ENCODE measurements at places on chromosomes 11 and 22. TPM values are rescaled to one million over a fixed set of nuclear protein-coding genes. Genes with fewer than 3 reads are reported as not detected.

MOB2 gene
- 15.1 TPM for total RNA-seq

SLC25A1 gene
- total RNA-seq, result 24.9 TPM

RAB30 gene
- total RNA-seq, result 41.2 TPM

POU2AF1 gene
- total RNA-seq, result not detected

MMP13 gene
- total RNA-seq, result not detected

MS4A3 gene
- total RNA-seq, result 0.41 TPM

GRCh38 chr22:23846081-23846469 lies 7.3 kb upstream of the DERL3 start:
- DNase-seq, result no peak

DNA sequence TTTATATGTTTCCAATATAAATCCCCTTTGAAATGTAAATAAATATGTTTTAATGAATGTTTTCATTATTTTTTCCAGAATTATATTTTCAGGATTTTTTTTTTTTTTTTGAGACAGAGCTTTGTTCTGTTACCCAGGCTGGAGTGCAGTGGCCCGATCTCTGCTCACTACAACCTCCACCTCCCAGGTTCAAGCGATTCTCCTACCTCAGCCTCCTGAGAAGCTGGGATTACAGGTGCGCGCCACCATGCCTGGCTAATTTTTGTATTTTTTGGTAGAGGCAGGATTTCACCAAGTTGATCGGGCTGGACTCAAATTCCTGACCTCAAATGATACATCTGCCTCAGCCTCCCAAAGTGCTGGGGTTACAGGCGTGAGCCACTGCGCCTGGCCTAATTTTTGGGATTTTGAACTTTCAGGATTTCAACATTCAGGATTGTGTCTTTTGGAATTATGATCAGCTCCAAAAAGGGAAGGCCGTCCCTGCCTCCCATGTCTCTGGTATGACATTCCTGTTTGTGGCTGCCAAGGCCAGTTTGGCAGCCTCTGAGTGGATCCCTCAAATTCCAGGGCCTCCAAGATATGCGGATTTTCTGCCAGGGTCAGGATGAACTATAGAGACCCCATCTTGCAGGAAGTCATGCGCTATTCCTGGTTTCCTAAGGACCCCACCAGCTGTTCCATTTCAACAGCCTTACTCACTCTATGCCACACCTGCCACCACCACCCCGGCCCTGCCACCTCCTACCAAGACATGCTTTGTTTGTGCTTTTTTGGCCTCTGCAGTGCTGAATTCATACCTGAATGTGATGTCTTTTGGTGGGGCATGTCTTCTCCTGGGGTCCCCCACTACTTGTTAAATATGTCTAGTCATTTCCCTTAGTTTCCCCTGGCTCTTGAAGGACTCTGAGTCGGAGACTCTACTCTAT lies 21.9 kb upstream of the TMPRSS4 start:
- DNase-seq, result no peak

GRCh38 chr11:68678031-68678441 lies 6.3 kb upstream of the GAL start:
- DNase-seq, result no peak

DNA sequence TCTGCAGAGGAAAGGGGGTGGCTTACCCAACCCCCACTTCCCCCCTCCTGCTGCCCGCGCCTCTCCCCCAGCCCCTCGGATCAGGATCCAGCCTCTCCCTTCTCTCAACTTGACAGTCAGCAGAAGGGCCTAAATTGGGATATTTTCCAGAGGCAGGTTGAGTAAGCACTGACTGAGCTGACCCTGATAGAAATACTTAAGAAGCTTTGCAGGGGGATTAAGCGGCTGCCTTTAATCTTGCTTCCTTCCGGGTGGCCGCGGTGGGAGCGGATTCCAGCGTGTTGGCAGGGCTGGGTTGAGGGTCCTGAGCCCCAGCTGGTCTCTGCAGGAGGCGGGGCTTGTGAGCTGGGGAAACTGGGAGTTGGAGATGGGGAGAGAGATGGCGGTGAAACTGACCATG lies 445.2 kb downstream of the NTM start:
- DNase-seq, result no peak

DNA sequence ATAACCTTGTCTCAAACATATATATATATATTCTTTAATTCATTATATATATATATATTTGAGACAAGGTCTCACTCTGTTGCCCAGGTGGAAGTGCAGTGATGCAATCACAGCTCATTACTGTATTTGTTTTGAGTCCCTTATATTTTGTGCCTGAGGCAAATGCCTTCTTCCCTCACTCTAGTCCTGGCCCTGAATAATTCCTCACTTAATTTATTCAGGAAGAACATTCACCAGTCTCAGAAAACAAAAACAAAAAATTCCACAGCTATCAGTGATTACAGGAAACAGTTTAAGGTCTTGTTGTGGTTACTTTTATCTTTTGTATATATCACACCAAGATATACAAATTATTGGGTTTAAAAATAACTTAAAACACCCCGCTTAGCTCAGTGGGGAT lies 155.7 kb downstream of the CWF19L2 start:
- no peak for DNase-seq

GRCh38 chr22:36731916-36732315 lies 28.4 kb upstream of the CACNG2 start:
- DNase-seq, result no peak

DNA sequence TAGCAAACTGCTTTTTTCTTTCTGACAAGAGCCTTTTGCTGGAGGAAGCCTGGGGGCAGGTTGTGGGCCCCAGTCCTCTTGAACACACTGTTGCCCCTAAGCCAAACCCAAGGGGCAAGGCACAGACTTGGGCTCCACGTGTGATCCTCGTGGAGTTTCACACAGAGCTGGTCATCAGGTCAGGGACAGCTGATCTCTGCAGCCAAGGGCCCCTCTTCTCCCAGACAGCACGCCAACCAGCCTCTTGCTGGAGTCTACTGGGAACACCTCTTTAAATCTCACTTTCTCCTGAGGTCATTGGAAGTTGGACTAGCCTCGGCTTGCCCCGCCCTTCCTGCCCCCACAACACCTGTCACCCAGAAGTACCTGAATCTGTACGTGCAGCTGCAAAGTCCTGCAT lies 39.8 kb downstream of the C11orf58 start:
- DNase-seq, result no peak

DNA sequence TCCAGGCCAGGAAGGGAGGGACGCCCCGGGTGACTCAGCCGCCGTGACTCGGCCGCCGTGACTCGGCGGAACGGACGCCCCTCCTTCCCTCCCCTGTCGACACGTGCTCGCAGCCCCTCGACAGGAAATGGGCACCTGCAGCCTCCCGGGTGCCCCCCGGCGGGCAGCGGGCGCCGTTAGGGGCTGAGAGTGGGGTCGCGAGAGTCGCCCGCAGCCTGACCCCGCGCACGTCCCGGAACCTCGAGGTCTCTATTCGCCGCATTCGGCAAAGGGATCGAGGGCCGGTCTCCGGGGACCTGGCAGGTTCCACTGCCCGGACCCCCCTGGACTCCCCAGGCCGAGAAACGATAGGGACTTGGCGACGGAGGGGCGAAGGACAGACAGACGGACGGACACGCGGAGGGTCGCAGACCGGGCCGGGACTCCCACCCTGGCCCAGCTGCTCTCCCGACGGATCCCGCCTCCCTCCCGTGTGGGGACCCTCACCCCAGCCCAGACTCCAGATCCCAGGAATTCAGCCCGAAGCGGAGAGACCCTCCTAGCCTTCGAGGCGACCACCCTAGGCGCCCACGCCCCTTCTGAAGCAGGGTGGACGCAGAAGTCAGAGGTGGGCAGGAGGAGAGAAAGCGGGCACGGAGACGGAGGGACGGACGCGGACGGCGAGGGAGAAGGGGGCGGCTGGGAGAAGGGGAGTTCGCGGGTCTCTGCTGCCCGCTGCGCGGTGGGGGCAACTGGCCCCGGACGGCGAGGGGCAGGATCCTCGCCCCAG lies 648 bp downstream of the FOSL1 start:
- DNase-seq, result peak; percentile 77

DNA sequence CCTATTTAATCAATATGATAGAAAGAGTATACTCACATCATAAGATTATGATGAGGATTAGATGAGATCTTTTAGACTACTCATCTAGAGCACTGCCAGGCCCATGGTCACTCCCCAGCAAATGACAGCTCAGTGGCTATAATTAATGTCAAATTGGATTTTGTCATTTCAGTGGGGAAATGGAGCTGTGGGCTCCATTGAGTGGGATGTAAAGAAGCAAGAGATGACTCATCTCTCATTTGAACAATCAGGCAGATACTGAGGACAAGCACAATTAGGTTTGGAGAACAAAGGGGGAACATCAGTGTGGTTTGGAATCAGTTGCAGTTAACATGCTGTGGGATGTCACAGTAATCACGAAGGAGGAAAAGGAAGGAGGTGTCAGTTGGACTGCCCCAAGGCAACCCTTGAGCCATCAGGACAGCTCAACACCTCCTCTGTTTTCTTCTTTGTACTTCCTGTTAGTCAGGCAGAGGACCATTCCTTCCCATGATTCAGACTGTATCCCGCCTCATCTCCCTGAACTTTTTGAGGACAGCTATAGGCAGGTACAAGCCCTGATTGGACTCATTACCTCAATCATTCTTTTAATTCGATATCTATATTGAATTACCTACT lies 473.7 kb upstream of the ISX start:
- no peak for DNase-seq

- DNase-seq, result no peak
These were observed 11.4 kb downstream of the MRGPRD start for GRCh38 chr11:68969386-68969785.

DNA sequence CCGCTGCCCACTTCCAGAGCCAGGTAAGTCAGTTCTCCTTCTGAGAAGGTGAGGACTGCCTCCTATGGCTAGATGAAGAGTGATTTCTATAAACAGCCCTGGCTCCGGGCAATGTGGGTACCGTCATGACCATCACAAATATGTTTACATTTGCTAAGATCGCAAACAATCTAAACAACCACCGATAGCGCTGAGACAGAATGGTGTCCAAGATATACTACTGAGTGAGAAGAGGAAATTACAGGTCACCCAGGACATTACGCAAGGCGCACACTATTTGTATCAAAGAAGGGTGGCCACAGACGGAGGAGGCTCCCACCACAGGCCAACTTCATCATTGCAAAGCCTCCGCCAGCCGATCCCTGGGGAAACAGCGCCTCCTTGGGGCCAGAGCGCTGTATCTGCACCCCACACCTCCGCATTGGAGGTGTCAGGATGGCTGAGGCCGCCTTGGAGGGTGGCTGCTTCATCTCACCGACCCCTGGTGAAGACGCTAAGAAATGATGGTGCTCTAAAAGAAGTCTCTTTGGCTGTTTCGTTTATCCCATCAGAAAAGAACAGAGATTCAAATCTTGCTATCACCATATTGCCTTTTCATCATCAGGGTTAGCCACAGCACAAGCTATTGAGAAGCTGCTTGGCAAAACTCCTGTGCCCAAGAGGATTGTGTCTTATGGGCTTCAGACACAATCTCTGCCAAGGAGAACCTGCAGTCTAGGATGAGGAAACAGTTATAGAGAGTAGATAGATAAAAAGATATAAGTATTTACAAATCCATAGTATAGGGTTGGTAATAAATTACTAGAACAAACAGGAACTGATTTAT lies 12.3 kb upstream of the ASRGL1 start:
- DNase-seq, result no peak

DNA sequence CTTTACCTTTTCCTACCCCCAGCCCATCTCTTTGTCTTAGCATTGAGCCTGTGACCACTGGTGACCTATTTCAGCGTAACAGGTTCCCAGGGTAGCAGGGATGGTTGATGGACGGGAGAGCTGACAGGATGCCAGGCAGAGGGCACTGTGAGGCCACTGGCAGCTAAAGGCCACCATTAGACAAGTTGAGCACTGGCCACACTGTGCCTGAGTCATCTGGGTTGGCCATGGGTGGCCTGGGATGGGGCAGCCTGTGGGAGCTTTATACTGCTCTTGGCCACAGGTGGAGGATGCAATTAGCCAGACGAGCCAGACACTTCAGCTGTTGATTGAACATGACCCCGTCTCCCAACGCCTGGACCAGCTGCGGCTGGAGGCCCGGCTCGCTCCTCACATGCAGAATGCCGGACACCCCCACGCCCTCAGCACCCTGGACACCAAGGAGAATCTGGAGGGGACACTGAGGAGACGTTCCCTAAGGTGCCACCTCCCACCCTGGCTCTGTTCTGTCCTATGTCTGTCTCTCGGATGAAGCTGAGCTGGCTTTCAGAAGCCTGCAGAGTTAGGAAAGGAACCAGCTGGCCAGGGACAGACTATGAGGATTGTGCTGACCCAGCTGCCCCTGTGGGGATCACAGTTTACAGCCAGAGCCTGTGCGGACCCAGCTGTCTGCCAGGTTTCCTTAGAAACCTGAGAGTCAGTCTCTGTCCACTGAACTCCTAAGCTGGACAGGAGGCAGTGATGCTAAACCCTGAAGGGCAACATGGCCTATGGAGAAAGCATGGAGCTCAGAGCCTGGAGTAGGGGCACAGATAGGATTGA lies 29.8 kb downstream of the PIK3IP1 start:
- DNase-seq, result no peak

- no peak for DNase-seq
These were observed 583 bp downstream of the FGF4 start for GRCh38 chr11:69774354-69775162.
